ENCODE measurements at places on chromosomes 13 and 19. TPM values are rescaled to one million over a fixed set of nuclear protein-coding genes. Genes with fewer than 3 reads are reported as not detected.
A peak's percentile ranks its signal among the peaks of the same experiment; 100 is the strongest.

DNA sequence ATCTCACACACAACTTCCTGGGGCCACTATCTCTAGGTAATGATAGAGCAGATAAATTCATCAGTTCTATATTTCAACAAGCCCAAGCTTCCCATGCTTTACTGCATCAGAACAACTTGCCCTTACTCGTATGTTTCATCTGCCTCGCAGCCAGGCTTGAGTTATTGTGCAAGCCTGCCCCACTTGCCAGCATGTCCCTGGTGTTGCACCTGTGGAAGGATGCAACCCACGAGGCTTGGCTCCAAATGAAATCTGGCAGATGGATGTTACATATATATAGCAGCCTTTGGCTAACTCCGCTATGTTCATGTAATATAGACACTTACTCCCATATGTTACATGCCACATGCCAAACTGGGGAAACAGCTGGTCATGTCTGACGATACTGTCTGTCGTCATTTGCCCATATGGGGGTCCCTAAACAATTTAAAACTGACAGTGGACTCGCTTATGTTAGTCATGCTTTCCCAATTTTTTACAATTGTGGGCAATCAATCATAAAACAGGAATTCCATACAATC, 6.2 kb downstream of the ERVK3-1 start:
- H3K36me3 ChIP-seq = peaks cover 76% of the 10 kb centered on the region
- no peak for DNase-seq
- no peaks in the 10 kb centered on the region for H3K27me3 ChIP-seq
- no peak overlapping the region for H3K4me3 ChIP-seq
- no peaks in the 10 kb centered on the region for H3K4me1 ChIP-seq

Gene LILRA6
- not detected for total RNA-seq

DNA sequence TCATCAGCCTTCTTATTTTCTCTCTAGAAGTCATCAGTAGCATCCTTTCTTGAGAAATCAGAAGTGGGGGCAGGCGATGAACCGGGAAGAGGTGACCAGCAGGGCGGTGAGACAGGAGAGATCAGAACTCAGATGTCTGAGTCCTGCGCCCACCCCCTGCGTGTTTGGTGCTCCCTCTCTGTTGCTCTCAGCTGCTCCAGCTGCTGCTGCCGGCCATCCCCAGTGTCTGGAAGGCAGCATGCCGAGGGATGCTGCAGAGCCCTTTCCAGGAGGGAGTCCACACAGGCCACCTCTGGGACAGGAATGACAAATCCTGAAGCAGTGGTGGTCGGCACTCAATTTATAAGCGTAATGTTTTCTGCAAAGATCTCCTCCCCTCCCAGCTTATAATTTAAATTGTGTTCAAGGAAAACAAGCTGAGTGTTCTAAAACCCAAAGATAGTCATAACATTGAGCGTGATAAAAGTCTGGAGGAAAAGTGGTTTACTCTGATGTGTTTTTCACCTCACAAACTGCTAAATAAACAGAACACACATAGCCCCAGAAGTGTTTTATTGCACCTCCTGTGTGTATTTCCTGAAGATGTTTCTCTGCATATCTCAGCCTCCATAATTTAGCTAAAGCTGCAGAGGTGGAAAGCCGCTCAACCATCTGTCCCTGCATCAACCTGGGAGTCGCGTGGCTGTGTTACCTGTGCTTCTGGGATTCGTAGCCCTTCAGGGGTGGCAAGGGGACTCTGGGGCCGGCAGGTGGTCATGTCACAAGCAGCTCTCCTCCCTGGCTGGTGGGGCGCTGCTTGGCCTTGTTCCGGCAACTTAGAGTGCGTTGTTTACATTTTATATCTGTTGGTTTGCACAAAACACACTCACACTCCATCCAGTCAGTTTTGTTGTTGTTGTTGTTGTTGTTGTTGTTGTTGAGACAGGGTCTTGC, 191.2 kb downstream of the USP12 start:
- H3K4me3 ChIP-seq = no peak overlapping the region
- no peaks in the 10 kb centered on the region for H3K36me3 ChIP-seq
- H3K4me1 ChIP-seq = peaks cover 12% of the 10 kb centered on the region
- no peak overlapping the region for H3K27ac ChIP-seq
- no peak for DNase-seq

Gene ZNF256
- total RNA-seq = 10.4 TPM

GRCh38 chr19:5563935-5564612, 3.7 kb downstream of the TINCR start:
- DNase-seq = no peak
- no peak overlapping the region for H3K4me3 ChIP-seq
- no peak overlapping the region for H3K27ac ChIP-seq
- H3K36me3 ChIP-seq = no peaks in the 10 kb centered on the region

Gene HTR2A
- not detected for total RNA-seq

Gene NLRP7
- total RNA-seq = 1.1 TPM

Gene CLC
- total RNA-seq = 0.68 TPM

DNA sequence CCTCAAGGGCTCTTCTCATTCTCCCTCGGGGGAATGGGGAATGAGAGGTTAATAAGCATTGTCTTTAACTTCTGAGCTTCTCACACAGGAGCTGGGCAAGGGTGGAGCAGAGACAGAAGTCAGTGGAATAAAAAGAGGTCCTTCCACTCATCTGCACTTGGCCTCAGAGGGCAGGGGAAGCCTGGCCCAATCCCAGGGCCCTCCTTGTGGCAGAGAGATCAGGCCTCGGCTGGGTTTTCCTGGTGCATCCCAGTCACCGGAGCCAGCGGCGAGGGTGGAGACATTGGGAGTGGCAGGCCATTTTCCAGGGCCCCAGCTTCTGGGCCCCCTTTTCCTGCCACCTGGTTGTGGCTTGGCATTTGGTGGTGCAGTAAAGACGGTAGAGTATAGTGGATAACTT, 10.6 kb downstream of the CALM3 start:
- H3K27me3 ChIP-seq = no peaks in the 10 kb centered on the region
- no peak overlapping the region for H3K4me3 ChIP-seq
- no peak overlapping the region for H3K27ac ChIP-seq

DNA sequence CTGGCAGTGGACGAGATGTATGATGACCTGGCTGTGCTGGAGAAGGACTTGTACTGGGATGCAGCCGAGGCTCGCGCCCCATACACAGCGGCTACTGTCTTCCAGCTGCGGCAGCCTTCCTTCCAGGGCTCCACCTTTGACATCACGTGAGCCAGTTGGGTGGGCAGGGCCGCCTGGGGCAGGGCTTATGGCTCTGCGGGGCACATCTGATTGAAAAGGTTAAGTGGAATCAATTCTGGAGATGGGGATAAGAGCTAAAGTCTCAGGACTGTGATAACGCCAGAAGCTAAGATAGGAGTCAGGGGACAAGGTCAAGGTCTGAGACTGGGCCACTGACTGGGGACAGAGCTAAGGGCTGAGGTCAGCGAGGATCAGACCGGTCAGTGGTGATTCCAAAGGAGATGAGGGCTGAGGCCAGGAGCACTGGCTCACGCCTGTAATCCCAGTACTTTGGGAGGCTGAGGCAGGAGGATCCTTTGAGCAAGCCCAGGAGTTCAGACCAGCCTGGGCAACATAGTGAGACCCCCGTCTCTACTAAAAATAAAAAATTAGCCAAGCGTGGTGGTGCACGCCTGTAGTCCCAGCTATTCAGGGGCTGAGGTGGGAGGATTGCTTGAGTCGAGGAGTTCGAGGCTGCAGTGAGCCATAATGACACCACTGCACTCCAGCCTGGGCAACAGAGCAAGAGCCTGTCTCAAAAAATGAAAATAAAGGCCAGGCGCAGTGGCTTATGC, 4.7 kb downstream of the BEST2 start:
- no peak for DNase-seq
- no peaks in the 10 kb centered on the region for H3K4me1 ChIP-seq
- H3K4me3 ChIP-seq = no peak overlapping the region
- H3K27ac ChIP-seq = no peak overlapping the region

- H3K27me3 ChIP-seq = no peaks in the 10 kb centered on the region
- no peak overlapping the region for H3K27ac ChIP-seq
- peak overlapping the region; percentile 30 for H3K4me3 ChIP-seq
- DNase-seq = no peak
- no peaks in the 10 kb centered on the region for H3K36me3 ChIP-seq
Observed at GRCh38 chr13:39485314-39485700, 117.7 kb downstream of the LHFPL6 start.

DNA sequence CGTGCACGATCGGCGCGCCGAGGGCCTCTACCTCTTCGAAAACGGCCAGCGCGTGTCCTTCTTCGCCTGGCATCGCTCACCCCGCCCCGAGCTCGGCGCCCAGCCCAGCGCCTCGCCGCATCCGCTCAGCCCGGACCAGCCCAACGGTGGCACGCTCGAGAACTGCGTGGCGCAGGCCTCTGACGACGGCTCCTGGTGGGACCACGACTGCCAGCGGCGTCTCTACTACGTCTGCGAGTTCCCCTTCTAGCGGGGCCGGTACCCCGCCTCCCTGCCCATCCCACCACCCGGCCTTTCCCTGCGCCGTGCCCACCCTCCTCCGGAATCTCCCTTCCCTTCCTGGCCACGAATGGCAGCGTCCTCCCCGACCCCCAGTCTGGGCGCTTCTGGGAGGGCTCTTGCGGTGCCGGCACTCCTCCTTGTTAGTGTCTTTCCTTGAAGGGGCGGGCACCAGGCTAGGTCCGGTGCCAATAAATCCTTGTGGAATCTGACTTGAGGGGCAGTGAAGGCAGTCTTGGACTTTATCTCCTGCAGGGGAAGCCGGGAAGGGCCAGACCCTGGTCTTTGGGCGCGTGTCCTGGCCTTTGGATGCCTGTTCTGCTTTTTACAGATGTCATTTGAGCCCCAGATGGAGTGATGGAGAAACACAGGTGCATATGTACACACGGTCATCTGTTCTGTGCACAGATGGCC, 2.2 kb downstream of the CLEC11A start:
- no peaks in the 10 kb centered on the region for H3K36me3 ChIP-seq
- H3K4me3 ChIP-seq = peak overlapping the region; percentile 70
- H3K4me1 ChIP-seq = no peaks in the 10 kb centered on the region

GRCh38 chr13:31699650-31700049, 39.7 kb upstream of the RXFP2 start:
- peak; percentile 60 for DNase-seq
- H3K4me3 ChIP-seq = no peak overlapping the region
- no peak overlapping the region for H3K27ac ChIP-seq
- no peaks in the 10 kb centered on the region for H3K4me1 ChIP-seq

DNA sequence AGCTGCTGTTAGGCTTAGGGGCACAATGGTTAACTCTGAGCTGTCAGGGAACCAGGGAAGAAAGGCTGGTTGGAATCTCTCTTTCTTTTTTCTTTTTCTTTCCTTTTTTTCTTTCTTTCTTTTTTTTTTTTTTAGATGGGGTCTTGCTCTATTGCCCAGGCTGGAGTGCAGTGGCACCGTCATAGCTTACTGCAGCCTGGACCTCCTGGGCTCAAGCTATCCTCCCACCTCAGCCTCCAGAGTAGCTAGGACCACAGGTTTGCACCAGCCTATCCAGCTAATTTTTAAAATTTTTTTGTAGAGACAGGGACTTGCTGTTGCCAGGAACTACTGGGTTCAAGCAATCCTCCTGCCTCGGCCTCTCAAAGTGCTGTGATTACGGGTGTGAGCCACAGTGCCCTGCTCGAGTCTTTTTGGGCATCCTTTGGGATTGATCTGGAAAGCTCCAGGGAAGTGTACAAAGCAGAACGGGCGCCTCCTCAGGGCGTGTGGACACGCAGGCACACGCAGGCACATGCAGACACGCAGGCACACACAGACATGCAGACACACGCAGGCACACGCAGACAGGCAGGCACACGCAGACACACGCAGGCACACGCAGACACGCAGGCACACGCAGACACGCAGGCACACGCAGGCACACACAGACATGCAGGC, 99.2 kb downstream of the GADD45B start:
- DNase-seq = no peak
- no peak overlapping the region for H3K4me3 ChIP-seq
- H3K27me3 ChIP-seq = no peaks in the 10 kb centered on the region
- no peaks in the 10 kb centered on the region for H3K36me3 ChIP-seq
- no peak overlapping the region for H3K27ac ChIP-seq

DNA sequence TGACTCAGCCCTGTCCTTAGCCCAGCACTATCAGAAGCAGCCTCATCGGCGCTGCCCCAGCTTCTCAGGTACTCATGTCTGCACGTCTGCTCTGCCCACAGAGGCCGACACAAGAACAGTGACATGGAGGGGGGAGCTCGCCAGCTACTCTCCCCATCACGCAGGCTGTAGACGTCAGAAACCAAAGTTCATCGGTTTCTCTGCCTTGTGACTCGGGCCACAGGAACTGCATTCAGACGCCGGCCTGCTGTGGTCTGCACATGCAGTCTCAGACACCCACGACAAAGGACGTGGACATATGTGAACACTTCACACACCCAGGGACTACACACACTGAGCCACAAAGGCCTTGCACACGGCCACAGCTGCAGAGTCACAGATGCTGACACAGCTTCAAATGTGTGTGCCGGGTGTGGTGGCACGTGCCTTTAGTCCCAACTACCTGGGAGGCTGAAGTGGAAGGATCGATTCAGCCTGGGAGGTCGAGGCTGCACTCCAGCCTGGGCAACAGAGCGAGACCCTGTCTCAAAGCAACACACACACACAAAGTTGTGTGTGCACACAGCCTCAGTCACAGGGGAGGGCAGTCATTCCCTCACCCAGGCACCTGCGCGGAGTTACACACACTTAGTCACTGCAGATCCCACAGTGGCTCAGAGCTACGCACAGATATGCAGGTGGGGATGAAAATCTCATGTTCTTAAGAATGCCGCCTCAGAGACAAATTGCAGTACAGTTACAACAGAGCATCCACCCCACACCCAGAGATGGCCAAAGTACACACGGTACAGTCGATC, 4.9 kb upstream of the ZFP36 start:
- peak overlapping the region; percentile 96 for H3K27ac ChIP-seq
- peaks cover 21% of the 10 kb centered on the region for H3K4me1 ChIP-seq
- peak; percentile 73 for DNase-seq
- peak overlapping the region; percentile 76 for H3K4me3 ChIP-seq

- H3K27me3 ChIP-seq = no peaks in the 10 kb centered on the region
- no peaks in the 10 kb centered on the region for H3K4me1 ChIP-seq
- H3K4me3 ChIP-seq = no peak overlapping the region
- H3K27ac ChIP-seq = no peak overlapping the region
- no peaks in the 10 kb centered on the region for H3K36me3 ChIP-seq
Observed at GRCh38 chr19:14337510-14337909, 43.7 kb upstream of the ADGRE5 start.

- no peak overlapping the region for H3K27ac ChIP-seq
- peak overlapping the region; percentile 90 for H3K4me3 ChIP-seq
- H3K36me3 ChIP-seq = peaks cover 5% of the 10 kb centered on the region
- DNase-seq = no peak
- H3K27me3 ChIP-seq = no peaks in the 10 kb centered on the region
Observed at GRCh38 chr13:41133951-41134350, 1.3 kb upstream of the KBTBD6 start.

Gene ZNF560
- not detected for total RNA-seq

Gene TYK2
- 61.4 TPM for total RNA-seq

GRCh38 chr13:101594936-101595335, 142.5 kb downstream of the ITGBL1 start:
- H3K27ac ChIP-seq = no peak overlapping the region
- no peaks in the 10 kb centered on the region for H3K27me3 ChIP-seq
- no peaks in the 10 kb centered on the region for H3K36me3 ChIP-seq
- no peak for DNase-seq
- no peaks in the 10 kb centered on the region for H3K4me1 ChIP-seq

Gene DPF1
- total RNA-seq = 4.5 TPM

Gene LILRB1
- not detected for total RNA-seq

All from endodermal cell (in vitro differentiated cells).